Stimulated activated CD4-positive, alpha-beta T cell treated with anti-CD3 and anti-CD28 coated beads, Interleukin-15, amount 100 ng/mL, for 48 hours (primary cell): ENCODE measurements at places on chromosomes 13 and 19.

GRCh38 chr13:21567714-21568113 is 36.3 kb downstream of the MICU2 start:
- no peak for DNase-seq

- DNase-seq = no peak
Measured at GRCh38 chr13:76677043-76677442, 209.2 kb downstream of the KCTD12 start.

DNA sequence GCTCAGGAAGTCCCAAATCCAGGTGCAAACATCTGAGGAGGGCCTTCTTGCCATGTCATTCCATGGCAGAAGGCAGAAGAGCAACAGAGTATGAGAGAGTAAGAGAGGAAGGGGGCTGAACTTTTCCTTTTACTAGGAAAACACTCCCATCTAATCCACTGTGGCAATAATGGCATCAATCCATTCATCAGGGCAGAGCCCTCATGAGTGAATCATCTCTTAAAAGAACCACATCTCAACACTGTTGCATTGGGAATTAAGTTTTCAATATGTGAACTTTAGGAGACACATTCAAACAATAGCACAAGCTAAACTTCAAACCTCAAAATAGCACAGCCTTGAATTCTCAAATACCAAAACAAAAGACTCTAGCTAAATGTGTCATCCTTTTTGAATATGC is 264.5 kb downstream of the KCTD12 start:
- DNase-seq = no peak

GRCh38 chr13:23739596-23739995 is 149.6 kb downstream of the MIPEP start:
- no peak for DNase-seq

DNA sequence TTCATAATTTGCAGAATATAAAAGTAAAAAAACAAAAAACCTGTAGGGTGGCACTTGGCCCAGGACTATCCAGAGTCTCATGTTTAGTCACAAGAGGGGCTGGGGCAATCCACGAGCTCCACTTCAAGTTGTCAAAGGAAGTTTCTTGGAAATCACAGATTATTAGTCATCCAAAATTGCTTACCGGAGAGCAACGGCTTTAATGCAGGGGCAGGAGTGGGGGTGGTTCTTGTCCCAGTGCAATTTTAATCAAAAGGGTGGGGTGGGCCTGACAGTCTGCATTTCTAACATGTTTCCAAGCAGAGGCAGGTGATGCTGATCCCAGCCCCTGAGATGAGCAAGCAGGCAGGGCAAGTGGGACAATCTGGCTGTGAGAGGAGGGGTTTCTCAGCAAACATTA is 233.9 kb downstream of the ABCC4 start:
- DNase-seq = no peak
